ENCODE measurements at places on chromosomes 16 and 17.
A peak's percentile ranks its signal among the peaks of the same experiment; 100 is the strongest.

- DNase-seq, result no peak
Measured at GRCh38 chr17:30218799-30219198, 16.7 kb downstream of the SLC6A4 start.

DNA sequence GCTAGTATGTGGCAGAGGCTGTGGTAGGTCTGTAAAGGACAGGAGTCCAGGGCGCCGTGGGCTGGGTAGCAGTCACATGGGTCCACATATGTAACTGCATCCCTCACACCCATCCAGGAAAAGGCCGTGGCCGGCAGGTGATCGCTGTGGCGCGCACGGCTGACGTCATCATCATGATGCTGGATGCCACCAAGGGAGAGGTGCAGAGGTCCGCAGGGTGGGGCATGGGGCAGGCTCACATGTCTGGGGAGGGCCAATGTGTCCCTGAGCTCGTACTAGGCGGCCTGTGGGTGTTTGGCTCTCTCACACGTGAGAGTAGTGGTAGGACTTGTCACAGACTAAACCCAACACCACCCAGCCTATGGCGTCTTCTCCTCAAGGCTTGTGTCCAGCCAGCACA is 9.0 kb upstream of the MYO15A start:
- DNase-seq, result no peak

DNA sequence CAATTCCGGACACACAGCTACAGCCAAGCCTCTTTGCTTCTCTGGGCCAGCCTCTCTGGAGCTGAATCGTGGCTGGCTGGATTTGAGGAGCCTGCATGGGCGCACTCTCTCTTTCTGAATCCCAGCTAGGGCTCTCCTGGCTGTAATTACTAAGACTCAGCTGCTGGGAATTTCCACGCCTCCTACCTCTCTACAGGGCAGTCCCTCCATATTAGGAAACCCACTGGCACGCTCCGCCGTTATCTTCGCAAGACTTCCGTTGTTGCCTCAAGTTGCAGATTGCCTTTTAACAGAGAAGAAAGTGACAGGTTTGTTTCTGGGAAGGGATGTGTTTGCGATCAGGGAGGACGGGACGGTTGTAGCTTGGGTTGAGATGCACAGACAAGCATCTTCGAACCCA is 188.4 kb upstream of the NLRP1 start:
- DNase-seq, result no peak

- peak; percentile 58 for DNase-seq
Measured at GRCh38 chr16:25093208-25094061, 18.1 kb upstream of the LCMT1 start.

GRCh38 chr17:70771804-70772386 is 602.6 kb downstream of the KCNJ2 start:
- DNase-seq, result no peak

DNA sequence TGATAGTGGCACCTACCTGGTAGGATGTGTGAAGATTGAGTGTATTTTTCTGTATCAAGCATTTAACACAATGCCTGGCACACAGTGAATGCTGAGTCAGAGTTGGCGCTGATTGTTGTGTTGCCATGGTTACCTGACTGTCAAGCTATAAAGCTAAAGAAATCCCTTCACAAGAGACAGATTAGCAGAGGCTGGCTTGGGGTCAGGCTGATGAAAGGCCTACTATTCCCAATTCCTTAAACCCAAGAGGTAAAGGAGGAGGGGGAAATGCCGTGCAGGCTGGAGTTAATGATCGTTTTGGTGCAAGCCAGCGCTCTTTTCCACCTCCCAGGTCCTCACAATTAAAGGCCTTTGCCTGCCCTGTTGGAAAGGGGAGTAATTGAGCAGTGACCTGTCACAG is 5.9 kb downstream of the CLEC19A start:
- DNase-seq, result no peak

DNA sequence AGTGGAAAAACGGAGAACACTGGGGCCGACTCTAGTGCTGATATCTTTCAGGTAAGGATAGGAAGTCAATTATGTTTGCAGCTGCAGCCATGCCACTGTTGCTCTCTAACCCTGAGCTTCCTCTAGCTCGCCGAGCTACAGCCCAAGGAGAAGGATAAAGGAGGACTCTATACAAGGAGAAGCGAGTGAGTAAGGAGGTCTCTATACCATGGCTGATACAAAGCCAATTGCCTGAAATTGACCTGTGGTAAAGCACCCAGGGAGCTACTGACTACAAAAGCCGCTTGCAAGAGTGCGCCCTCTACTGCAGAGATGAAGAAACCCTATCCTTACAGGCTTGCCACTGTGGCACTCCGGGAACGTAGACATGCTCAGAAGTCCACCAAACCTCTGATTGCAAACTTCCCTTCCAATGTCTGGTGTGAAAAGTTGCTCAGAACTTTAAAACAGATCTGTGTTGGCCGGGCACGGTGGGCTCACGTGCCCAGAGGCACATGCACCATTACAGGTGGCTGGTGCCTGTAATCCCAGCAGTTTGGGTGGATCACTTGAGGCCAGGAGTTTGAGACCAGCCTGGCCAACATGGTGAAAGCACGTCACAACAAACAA is 10.8 kb upstream of the SLC46A1 start:
- peak; percentile 69 for DNase-seq

GRCh38 chr17:3009411-3009920 is 53.9 kb downstream of the OR1D5 start:
- DNase-seq, result no peak

- no peak for DNase-seq
Measured at GRCh38 chr17:30832438-30833124, 815 bp downstream of the ATAD5 start.

- DNase-seq, result no peak
Measured at GRCh38 chr16:22789281-22789945, 24.5 kb upstream of the HS3ST2 start.

DNA sequence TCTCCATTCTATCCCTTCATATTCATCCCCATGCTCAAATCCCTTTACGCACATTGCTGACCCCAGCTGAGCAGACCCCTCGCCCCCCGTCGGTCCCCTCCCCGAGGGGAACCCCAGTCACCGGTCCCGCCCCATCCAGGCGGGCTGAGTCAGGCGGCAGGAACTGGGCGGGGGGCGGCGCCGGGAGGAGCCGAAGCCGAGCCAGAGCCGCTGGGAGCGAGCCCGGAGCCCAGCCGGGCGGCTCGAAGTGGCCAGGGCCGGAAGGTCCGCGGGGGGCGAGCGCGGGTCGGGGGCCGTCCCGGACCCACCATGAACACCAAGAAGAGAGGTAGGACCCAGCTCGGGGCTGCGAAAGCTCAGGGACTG is 8.6 kb downstream of the RIPOR1 start:
- DNase-seq, result peak; percentile 72

- DNase-seq, result no peak
Measured at GRCh38 chr17:34434052-34434451, 71.0 kb upstream of the CCL1 start.

DNA sequence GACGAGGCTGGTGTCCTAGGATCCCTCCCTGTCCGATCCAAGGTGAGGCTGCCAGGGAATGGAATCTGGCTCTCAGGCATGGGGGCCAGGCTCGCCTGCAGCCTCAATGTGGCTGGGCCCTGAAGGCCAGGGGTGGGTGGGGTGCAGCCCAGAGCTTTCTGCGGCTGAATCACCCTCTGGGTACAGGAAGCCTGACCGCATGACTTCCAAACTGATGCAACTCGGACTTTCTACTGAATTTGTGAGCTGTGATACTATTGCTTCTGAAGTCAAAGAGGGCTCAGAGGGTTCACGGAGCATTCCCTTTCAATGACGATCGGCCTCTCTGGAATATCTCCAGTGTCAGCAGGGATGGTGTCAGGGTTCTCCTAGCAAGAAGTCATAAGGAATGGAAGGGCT is 123.7 kb downstream of the METRNL start:
- DNase-seq, result no peak

DNA sequence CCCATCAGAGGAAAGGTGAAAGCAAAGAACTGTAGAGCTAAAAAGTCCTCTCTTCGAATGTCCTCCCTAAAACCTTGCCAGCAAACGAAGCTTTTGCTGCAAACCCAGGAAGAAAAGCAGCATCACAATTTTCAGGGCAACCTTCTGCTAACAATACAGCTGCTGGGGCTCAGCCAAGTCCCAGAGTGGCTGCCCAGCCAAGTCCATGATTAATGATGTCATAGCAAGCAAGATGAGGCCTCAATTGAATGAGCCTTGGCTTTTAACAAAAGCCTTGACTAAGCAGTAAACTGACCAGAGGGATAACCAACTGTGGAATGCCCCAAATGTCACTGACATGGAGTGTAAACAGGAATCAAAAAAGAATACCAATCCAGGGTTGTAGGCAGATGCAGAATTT is 342.7 kb downstream of the PMP22 start:
- no peak for DNase-seq

DNA sequence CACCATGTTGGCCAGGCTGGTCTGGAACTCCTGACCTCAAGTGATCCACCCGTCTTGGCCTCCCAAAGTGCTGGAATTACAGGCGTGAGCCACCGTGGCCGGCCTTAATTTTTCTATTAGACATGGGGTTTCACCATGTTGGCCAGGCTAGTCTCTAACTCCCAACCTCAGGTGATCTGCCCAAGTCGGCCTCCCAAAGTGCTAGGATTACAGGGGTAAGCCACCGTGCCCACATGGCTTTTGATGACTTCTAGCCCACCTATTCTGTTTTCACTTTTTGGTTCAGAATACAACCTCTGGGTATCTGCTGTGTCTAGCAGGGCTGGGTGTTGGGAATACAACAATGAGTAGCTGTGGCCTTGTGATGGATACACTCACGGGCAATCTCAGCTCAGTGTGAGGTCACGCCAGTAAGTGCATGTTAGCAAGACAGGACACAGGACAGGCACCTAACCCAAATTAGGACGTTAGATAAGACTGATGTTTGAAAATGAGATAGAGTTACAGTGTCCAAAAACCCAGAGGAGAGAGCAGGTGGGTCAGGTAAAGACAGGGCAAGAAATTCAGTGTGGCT is 14.1 kb upstream of the YWHAE start:
- DNase-seq, result no peak

DNA sequence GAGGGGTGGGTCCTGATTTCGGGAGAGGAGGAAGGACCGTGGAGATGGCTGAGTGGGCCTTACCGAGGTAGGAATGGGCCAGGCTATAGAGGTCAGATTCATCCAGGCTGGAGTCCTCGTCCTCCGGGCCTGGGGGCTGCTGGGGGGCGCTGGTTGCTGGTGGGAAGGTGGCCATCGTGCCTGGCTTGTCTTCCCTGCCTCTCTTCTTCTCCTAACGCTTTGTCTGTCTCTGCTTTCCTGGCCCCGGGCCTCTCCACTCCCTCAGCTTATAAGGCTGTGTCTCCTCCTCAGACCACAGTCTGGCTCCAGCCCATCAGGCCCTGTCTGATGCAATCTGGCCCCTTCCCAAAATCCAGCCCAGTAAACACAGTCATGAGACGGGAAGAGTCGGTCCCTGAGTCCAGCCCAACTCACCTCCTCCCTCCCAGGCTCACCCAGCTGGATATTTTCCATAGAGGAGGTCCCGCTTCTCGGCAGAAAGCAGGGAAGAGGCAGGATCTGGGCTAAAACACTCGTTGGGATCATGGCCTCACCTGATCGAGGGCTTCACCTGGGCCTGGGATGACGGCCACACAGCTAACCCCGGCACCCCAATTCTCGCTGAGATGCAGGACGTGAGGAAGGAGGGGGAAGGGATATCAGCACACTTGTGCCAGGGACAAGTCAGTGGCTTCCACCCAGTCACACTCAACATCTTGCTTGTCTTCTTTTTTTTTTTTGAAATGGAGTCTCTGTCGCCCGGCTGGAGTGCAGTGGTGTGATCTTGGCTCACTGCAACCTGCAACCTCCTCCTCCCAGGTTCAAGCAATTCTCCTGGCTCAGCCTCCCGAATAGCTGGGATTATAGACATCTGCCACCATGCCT is at the start of gene NUPR1:
Gene NUPR1, minus strand, starts transcription at position 242 of the 864 bp plus-strand sequence. Its CDS starts 67 bp downstream, at position 175.
- no peak for DNase-seq

DNA sequence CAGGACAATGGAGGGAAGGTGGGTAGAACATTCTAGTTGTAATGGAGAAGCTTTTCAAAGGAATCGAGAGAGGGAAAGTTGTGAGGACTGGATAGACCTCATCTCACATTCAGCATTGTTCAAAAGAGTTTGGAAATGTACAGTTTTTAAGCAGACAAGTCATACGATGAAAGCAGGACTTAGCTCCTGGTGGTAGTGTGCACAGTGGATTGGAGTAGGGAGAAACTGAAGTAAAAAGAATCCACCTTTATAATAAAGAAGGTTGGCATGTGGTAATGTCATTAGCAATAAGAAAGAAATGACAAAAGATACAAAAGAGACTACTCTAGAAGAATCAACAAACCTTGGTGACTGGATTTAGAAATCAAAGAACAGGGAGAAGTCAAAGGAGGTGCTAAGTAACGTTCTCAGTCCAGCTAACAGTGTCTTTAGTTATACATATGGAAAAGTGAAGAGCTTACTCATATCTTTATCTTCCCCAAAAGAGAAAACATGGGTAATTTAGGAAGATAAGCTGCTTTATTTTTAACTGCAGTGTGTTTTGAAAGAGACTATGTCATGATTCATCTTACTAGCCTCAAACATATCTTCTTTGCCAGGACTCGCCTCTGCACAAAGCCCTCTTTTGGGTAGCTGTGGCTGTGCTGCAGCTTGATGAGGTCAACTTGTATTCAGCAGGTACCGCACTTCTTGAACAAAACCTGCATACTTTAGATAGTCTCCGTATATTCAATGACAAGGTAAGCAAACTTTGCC is 18.7 kb upstream of the EVI2A start:
- no peak for DNase-seq

- no peak for DNase-seq
Measured at GRCh38 chr17:62866471-62866870, 58.4 kb upstream of the MARCHF10 start.

- DNase-seq, result no peak
Measured at GRCh38 chr17:40074871-40075200, 12.1 kb downstream of the THRA start.

DNA sequence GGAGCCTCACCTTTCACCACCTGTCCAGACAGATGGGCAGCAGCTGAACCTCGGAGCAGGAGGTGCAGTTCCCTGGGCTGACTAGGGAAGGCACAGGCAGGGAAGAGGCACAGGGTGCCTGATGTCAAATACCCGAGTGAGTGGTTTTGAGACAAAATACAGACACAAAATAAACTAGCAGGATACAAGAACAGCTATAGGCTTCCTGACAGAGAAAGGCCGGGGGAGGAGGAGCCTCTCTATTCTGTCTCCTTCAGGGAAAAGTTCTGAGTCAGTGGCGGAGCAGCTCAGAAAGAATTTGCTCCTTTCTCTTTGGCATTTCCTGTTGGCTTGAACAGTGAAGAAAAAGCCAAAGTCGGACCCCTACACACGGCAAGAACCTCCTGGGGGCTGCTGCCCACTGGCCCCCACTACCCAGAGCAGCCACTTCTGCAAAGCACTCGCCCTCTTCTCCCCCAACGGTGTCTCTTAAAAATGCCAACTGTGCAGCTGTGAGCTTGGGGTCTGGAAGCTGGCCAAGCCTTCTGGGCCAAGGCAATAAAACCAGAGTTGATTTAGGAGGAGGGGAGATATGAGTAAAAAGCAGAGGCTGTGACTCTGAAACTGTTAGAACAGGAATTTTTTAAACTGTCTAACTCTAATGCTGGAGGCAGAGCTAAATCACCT is 14.4 kb upstream of the FAAP100 start:
- DNase-seq, result no peak

All from activated CD8-positive, alpha-beta memory T cell treated with anti-CD3 and anti-CD28 coated beads, Interleukin-2, amount 50 U/mL, for 48 hours (primary cell).